Activated CD4-positive, alpha-beta T cell treated with anti-CD3 and anti-CD28 coated beads for 36 hours (primary cell): ENCODE measurements at places on chromosomes 1 and 21. TPM values are rescaled to one million over a fixed set of nuclear protein-coding genes. Genes with fewer than 3 reads are reported as not detected.

DNA sequence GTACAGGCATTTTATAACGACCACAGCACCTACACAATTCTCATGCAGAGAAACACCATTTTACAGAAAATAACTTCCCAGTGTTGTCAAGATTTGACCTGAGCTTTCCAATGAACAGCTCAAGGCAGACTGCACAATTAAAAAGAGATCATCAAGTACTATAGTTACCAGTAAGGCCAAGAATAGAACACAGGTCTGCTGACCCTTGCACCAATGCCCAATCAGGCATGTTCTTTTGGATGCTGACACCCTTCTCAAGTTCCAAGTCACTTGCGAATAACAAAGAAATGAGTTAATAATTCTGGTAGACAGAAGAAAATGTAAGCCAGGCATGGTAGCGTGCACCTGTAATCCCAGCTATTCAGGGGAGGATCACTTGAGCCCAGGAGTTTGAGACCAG lies 101.9 kb downstream of the SLC45A1 start:
- no peaks in the 10 kb centered on the region for H3K27me3 ChIP-seq
- H3K27ac ChIP-seq: no peak overlapping the region
- peaks cover 23% of the 10 kb centered on the region for H3K4me1 ChIP-seq
- H3K36me3 ChIP-seq: peaks cover 35% of the 10 kb centered on the region
- H3K4me3 ChIP-seq: no peak overlapping the region

DNA sequence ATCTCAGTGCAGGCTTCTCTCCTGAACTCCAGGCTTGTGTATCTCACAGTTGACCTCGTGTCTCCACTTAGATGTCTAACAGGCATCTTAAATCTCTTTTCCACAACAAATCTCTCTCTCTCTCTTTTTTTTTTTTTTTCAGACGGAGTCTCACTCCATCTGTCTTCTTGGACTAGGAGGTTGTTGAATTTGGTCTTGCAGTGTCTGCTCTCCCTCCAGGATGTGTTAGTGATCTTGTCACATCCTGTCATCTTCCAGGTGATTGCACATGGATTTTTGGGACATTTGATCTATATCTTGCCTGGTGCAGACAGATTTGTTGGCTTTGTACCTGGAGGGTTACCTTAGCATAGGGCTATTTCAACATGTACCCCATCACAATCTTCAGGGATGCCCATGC lies 26.5 kb upstream of the KCNA10 start:
- no peaks in the 10 kb centered on the region for H3K36me3 ChIP-seq
- no peaks in the 10 kb centered on the region for H3K4me1 ChIP-seq
- no peak overlapping the region for H3K27ac ChIP-seq
- peaks cover 17% of the 10 kb centered on the region for H3K27me3 ChIP-seq

DNA sequence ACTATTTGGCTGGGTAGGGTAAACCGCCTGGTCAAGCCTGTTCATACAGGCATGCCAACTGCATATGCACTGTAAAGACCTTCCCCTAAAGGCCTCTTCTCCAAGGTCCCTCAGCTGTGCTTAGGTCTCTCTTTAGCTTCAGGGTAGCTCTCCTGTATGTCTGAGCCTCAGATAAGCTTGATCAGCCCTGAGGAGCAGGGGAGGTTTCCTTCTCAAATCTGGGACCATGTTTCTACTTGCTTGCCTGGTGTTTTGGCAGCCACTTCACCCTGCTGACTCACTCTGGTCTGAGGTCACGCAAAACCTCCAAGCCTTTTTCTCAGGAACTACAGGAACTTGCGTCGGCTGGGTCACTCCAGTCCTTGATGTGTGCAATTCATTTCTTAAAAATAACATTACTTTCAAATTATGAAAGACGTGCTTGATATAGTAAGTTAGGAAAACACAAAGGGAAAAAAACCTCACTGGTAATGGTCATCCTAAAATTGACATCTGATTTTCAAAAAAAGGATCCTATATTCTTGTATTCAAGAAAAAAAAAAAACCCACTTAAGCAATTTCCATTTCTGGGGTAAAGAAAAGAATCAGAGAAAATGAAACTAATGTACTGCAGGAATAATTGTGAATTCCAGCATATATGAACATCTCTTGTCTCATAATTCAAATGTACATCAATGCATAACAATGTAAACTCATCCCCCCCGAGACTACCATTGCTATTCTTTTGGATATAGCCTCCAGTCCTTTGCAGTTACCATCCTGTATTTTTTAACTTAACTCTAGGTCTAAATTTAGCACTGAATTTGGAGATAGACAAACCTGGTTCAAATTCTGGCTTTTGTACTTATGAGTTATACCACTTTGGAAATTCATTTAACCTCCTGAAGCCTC lies 24.8 kb upstream of the RNF19B start:
- H3K27ac ChIP-seq: peak overlapping the region; percentile 84
- no peaks in the 10 kb centered on the region for H3K36me3 ChIP-seq
- peak overlapping the region; percentile 31 for H3K4me3 ChIP-seq
- peak; percentile 75 for DNase-seq

DNA sequence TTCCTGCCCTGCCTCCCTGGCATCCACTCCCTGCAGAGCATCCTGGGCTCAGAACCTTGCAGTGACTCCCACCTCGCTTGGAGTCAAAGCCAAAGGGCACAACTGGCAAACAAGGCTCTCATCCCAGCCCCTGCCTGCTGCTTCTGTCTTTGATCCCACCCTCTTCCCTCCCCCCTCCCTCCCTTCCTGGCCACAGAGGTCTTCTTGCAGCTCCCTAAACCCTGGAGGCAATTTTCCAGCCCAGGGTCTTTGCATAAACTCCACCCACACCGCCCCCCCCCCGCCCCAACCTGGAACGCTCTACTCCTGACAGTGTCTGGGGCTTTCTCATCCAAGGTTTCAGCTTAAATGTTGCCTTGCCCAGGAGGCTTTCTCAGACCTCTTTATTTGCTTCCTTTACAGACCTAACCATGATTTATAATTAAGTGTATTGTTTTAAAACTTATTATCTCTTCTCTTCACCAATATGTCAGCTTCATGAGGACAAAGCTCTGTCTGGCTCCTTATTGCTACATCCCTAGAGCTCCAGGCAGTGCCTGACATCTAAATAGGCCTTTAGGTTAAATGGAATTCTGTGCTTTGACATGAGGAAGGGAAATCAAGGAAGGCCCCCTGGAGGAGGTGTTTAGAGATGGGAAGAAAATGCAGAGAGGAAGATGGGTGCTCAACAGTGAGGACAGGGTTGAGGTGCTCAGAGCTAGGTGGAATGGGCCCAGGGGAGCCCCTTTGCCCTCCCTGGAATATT lies 37.7 kb upstream of the PADI1 start:
- H3K4me3 ChIP-seq: no peak overlapping the region
- no peak overlapping the region for H3K27ac ChIP-seq
- H3K27me3 ChIP-seq: peaks cover 2% of the 10 kb centered on the region
- no peaks in the 10 kb centered on the region for H3K36me3 ChIP-seq
- H3K4me1 ChIP-seq: no peaks in the 10 kb centered on the region
- DNase-seq: no peak

DNA sequence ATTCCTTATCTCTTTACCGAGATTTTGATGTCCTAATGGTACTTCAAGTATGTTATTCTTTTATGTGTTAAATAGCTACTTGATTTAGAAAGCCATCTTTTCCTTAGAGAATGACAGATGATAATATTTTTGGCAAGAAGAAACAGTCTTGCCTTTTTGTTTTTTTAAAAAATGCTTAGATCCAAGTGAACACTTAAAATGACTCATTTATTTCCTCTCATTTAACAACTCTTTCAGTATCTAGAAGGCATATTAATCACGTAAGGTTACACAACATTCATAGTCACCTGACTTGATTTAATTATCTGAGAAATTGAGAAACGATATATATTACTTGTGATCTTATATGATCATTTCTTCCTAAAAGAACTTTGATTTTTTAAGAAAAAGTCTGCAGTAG lies 52.4 kb downstream of the SUCO start:
- no peaks in the 10 kb centered on the region for H3K27me3 ChIP-seq
- no peak overlapping the region for H3K27ac ChIP-seq
- peaks cover 35% of the 10 kb centered on the region for H3K4me1 ChIP-seq
- peaks cover 27% of the 10 kb centered on the region for H3K36me3 ChIP-seq

- H3K4me3 ChIP-seq: no peak overlapping the region
- no peak overlapping the region for H3K27ac ChIP-seq
- no peaks in the 10 kb centered on the region for H3K27me3 ChIP-seq
- H3K4me1 ChIP-seq: no peaks in the 10 kb centered on the region
- no peak for DNase-seq
These were observed 1.0 kb downstream of the MRAP start for GRCh38 chr21:32299695-32300094.

DNA sequence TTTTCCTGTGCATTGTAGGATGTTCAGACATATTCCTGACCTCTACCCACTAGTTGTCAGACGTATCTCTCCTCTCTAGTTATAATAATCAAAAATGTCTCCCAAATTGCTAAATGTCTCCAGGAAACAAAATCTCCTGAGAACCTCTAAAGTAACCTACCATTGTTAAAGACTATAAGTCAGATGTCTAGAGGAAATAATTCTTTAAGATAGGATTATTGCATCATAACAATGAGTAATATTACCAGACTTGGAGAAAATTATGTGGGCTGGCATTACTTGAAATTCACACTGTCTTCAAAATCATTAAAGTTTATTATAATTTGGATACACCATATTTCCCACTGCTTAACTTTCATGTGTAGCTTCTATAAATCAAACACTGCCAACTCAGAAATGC lies 643.0 kb upstream of the ADGRL2 start:
- no peaks in the 10 kb centered on the region for H3K27me3 ChIP-seq
- DNase-seq: no peak
- H3K27ac ChIP-seq: no peak overlapping the region
- H3K4me1 ChIP-seq: no peaks in the 10 kb centered on the region
- no peaks in the 10 kb centered on the region for H3K36me3 ChIP-seq

GRCh38 chr1:231467986-231468385 lies 45.9 kb upstream of the EGLN1 start:
- no peak overlapping the region for H3K4me3 ChIP-seq
- H3K27ac ChIP-seq: no peak overlapping the region
- H3K36me3 ChIP-seq: peaks cover 4% of the 10 kb centered on the region

DNA sequence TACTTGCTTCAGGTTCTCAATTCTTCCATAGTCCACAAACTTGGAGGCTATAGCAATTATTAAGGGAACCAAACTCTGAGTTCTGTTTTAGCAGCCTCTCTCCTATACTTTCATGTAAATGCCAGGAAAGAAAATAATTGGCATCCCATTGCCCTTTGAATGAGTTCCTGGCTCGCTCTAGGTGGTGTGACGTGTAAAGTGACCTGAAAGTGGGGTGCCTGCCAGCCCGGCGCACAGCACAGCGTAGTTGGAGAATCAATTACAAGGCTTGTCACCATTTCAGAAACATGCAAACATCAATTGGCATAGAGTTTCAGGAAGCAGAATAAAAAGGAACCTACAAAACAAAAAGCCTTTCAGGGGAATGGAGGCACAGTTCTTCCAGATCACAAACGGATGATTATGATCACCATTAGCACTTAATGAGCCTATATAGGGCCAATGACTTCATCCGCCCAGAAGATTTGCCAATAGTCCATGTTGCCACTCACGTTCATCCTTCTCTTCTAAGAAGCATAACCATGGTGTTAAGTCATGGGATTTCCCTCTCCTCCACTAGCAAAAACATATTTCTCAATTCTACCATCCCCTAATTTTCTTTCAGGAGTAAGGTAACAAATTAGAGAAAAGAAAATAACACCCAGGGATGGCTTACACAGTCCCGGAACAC lies 354.6 kb upstream of the ADGRL2 start:
- DNase-seq: no peak
- no peak overlapping the region for H3K4me3 ChIP-seq
- no peaks in the 10 kb centered on the region for H3K4me1 ChIP-seq

GRCh38 chr21:32207406-32207716 lies 71.5 kb downstream of the MIS18A start:
- H3K36me3 ChIP-seq: peaks cover 1% of the 10 kb centered on the region
- no peak for DNase-seq
- no peaks in the 10 kb centered on the region for H3K27me3 ChIP-seq
- no peak overlapping the region for H3K4me3 ChIP-seq

GRCh38 chr21:24220446-24220845 lies 1386.8 kb downstream of the MRPL39 start:
- H3K4me1 ChIP-seq: no peaks in the 10 kb centered on the region
- no peaks in the 10 kb centered on the region for H3K27me3 ChIP-seq
- H3K4me3 ChIP-seq: no peak overlapping the region
- no peaks in the 10 kb centered on the region for H3K36me3 ChIP-seq
- no peak overlapping the region for H3K27ac ChIP-seq

- peak; percentile 29 for DNase-seq
- H3K27ac ChIP-seq: no peak within 1 kb of the TSS
- peak within 1 kb of the TSS; percentile 38 for H3K4me3 ChIP-seq
- H3K27me3 ChIP-seq: peaks cover 29% of the 10 kb centered on the region
- peaks cover 3% of the 10 kb centered on the region for H3K36me3 ChIP-seq
These were observed at the start of gene TP73 for GRCh38 chr1:3651930-3652547. Gene TP73, plus strand, starts transcription at chr1:3652516. Its CDS starts 29,850 bp downstream, at chr1:3682366.

- H3K4me3 ChIP-seq: no peak overlapping the region
- H3K36me3 ChIP-seq: no peaks in the 10 kb centered on the region
- H3K27me3 ChIP-seq: no peaks in the 10 kb centered on the region
- no peak for DNase-seq
- H3K27ac ChIP-seq: no peak overlapping the region
- H3K4me1 ChIP-seq: no peaks in the 10 kb centered on the region
These were observed 633.5 kb downstream of the KIF26B start for GRCh38 chr1:245788269-245788668.

GRCh38 chr1:226547754-226548191 lies 791 bp upstream of the STUM start:
- no peaks in the 10 kb centered on the region for H3K36me3 ChIP-seq
- H3K27ac ChIP-seq: no peak overlapping the region
- DNase-seq: peak; percentile 82

GRCh38 chr1:86472767-86473166 lies 4.0 kb downstream of the CLCA1 start:
- H3K4me3 ChIP-seq: no peak overlapping the region
- H3K4me1 ChIP-seq: no peaks in the 10 kb centered on the region
- no peaks in the 10 kb centered on the region for H3K36me3 ChIP-seq

DNA sequence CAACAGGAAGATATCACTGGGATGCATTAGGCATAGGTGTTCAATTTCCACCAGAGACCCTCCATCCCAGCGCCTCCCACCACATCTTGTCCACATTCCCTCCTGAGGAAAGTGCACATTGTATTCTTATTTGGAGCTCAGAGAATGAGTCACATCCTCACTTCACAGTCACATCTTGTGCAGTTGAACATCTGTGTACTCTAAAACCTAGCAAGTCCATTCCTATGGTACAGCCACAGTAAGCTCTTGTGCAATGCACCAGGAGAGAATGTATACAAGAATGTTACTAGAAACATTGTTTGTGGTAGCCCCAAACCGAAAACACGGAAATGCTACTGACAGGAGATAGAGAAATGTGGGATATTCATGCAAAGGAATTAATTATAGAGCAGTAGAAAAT lies 1.6 kb upstream of the KDF1 start:
- H3K27ac ChIP-seq: no peak overlapping the region
- no peak overlapping the region for H3K4me3 ChIP-seq
- H3K4me1 ChIP-seq: peaks cover 4% of the 10 kb centered on the region
- H3K36me3 ChIP-seq: no peaks in the 10 kb centered on the region

GRCh38 chr1:23337869-23338268 lies 6.2 kb downstream of the HNRNPR start:
- H3K4me3 ChIP-seq: no peak overlapping the region
- DNase-seq: no peak
- H3K4me1 ChIP-seq: peaks cover 59% of the 10 kb centered on the region
- no peaks in the 10 kb centered on the region for H3K27me3 ChIP-seq

The AIM2 gene
- 67.6 TPM for total RNA-seq

The NOS1AP gene
- total RNA-seq: 0.34 TPM

The TBX19 gene
- 2.6 TPM for total RNA-seq

The SEC16B gene
- total RNA-seq: not detected

The UQCRHL gene
- total RNA-seq: 1.4 TPM

The NTNG1 gene
- not detected for total RNA-seq

The SELP gene
- 1.4 TPM for total RNA-seq

The PMF1 gene
- total RNA-seq: 117 TPM

The RGS4 gene
- total RNA-seq: not detected
